GOT3 (cell line): ENCODE measurements at places on chromosomes 6 and 20.

GRCh38 chr6:133641104-133641503 is 247.8 kb upstream of the TCF21 start:
- no peak for DNase-seq

DNA sequence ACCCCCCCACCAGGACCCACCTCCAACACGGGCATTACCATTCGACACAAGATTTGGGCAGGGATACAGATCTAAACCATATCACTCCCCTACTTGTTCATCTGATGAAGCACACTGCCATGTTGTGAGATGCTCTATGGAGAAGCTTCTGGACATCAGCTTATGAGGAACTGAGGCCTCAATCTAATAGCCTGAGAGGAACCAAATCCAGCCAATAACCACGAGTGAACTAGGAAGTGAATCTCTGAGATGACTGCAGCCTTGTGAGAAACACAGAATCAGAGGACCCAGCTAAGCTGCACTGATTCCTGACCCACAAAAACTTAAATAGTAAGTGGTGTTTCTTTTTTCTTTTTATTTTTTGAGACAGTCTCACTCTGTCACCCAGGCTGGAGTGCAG is 21.6 kb upstream of the ZBTB2 start:
- no peak for DNase-seq

- DNase-seq, result no peak
Measured at GRCh38 chr6:15887491-15888461, 224.9 kb upstream of the DTNBP1 start.

- no peak for DNase-seq
Measured at GRCh38 chr6:2619651-2620050, 131.1 kb downstream of the MYLK4 start.

DNA sequence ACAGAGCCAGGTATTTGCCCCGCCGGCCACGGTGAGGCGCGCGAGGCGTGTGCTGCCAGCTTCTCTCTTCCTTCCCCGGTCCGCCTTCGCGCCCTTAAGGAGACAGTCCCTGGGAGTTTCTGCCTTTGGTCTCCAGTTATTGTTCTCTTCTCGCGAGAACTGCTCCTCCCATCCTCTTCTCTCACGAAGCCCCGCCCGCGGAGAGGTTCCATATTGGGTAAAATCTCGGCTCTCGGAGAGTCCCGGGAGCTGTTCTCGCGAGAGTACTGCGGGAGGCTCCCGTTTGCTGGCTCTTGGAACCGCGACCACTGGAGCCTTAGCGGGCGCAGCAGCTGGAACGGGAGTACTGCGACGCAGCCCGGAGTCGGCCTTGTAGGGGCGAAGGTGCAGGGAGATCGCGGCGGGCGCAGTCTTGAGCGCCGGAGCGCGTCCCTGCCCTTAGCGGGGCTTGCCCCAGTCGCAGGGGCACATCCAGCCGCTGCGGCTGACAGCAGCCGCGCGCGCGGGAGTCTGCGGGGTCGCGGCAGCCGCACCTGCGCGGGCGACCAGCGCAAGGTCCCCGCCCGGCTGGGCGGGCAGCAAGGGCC is at the start of gene MAPK14:
Gene MAPK14, plus strand, starts transcription at position 308 of the 587 bp plus-strand sequence. CDS start 350 bp downstream, outside the sequence.
- peak; percentile 95 for DNase-seq

DNA sequence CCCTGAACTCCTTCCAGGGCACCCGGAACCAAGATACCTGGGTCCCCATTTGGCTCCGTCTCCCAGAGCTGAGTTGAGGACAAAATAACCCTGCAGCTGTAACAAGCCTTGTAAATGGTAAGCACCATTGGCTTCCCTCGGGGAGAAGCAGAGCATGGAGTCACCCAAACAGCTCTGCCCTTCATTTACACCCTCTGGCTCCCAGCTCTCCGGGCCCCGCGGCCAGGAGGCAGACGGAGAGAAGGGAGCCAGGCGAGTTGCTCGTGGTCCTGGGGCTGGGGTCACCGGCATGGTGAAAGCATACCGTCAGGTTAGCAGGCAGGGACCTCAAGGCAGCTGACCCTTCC is 2.1 kb downstream of the TFEB start:
- DNase-seq, result no peak

DNA sequence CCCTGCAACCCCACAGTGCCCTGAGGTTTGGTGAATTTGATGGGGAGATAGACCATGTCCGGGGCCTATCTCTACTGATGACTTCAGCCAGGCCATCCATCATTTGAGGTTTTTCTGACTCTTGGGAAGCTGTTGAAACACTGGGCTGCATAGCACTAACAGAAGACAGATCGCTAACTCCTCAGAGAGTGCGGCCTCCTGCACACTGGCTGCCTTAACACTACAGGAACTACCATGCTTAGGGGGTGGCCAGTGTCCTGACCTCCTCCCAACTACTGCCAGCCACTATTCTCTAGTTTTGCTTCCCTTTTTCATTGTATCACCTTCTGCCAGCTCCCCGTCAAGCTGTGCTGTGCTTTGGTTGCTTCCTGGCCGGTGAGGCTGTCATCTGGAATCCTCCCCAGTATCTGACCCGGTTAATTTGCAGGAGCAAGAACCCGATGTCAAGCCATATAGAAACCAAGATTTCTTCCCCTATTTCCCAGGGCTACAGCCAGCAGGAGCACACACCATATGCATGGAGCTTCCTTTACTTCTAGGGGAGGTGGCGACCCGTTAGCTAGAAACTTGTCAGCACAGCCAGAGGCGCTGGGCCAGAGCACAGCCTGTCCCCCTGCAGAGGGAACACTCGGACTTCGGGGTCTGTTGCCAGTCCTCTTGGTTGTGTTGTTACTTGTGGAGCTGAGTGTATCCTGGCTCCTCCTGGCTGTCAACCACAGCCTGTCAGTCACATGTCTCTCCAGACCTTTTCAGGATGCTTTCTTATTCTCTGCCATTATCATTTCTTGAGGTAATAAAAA is 57.3 kb upstream of the TRAF3IP2 start:
- DNase-seq, result no peak

GRCh38 chr20:35562541-35563110 is 20.7 kb downstream of the ERGIC3 start:
- no peak for DNase-seq

DNA sequence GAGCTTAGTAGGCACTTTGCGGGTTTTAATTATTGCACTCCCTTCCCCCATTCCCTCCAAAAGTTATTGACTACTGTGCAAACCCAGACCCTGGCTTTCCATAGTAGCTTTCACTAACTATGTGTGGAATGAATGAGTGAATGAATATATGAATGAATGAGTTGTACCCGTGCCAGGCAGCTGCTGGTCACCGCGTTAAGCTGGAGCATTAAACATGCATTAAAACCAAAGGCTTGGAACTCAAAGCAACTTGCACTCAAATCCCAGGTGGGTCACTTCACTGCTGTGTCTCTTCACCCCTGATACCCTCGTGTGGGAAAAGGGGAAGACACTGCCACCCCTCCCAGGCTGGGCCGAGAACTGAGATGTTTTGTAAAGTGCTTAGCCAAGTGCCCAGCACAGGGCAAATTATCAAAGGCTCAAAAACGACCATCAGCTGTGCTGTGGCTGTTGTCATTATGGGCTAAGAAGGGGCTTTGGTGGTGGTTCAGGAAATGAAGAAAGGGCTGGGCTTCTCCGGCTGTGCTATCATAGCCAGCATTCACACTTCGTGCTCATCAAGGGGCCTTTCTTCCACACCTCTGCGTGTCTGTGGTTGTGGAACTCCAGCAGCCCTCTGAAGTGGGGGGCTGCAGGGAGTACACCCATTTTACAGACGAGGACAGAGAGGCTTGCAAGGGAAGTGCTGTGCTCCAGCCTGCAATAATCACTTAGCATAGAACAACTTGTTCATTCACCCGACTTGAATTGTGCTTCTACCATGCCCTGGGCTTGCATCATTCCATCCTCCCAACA is 60.2 kb upstream of the STX16 start:
- no peak for DNase-seq

- no peak for DNase-seq
Measured at GRCh38 chr20:25487306-25487705, 79.8 kb downstream of the GINS1 start.

DNA sequence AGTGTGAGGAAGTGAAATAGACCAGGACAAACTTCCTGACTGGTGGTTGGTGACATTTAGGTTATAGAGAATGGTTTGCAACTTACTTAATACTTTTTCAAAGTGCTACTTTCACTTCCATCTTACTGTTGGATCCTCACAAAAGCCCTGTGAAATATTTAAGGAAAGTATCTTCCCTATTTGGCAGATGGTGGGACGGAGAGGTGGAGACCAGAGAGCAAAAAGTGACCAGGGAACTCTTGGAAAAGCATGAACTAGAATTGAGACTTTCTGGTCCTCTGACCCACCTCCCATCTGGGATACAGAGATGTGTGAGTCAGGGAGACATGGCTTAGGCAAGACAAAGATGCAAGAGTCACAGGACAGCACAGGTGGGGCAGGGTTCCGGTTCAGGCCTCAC is 3.0 kb downstream of the TRIM10 start:
- no peak for DNase-seq

DNA sequence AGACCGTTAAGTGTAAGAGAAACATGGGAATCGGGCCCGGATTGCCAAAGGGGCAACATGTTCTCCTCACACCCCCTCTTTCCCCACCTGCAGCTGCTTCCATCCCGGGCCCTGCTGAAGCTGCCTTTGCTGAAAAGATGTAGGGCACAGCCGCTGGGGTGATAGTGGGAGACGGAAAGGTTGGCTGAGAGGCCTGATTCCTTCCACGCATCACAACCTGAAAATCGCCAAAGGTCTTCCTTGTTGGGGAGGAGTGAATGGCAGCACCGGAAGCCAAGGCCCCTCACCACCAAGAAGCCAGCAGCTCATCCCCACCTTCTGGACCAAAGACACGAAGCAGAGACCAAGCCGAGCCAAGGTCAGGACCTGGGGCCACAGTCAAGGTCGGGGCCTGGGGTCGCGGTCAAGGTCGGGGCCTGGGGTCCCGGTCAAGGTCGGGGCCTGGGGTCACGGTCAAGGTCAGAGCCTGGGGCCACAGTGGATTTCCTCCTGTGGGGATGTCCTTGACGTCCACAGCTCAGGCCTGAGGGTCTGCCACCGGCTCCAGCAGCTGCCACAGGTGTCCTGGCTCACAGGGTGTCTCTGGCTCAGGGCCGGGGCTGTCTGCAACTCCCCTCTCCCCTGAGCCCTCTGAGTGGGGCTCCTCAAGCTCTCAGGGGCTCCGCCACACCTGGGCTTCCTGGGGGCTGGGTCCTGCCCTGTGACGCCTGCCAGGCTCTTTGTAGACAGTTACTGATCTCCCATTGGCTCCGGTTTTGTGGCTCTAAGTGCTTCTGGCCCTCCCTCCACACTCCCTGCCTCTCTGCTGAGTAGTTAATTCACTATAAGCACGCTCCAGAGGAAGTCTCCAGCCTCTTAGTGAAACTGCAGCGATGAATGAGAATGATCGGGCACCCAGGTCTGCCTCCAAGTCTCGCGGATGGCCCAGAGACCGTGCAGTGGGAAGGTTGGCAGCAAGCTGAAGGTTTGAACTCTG is 5.5 kb upstream of the CHRNA4 start:
- DNase-seq, result no peak

- DNase-seq, result no peak
Measured at GRCh38 chr20:46849269-46849668, 45.4 kb upstream of the EYA2 start.

DNA sequence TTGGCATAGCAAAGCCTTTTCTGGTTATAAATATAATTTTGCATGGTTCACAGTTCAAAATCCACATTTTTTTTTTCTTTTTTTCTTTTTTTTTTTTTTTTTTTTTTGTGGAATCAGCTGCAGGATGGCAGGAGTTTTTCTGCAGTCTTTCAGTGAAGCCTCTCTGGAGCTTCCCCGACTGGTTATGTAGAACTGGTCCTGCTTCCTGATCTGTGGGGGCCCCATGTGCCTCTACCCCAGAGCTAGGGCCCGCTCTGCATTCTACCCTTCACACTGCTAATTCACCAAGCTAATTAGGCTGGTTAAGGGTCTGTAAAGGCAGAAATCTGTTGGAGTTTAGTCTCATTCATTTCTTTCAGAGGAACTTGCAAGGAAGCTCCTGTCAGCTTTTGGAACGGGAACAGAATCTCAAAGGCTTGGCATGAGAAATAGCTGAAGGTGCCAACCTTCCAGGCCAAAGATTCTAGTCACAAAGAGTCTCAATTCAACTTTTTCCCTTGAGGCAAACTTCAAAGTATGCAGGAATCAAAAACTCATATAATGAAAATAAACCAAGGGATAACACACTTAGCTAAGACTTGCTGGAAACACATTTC is 45.5 kb downstream of the HMGN3 start:
- no peak for DNase-seq

DNA sequence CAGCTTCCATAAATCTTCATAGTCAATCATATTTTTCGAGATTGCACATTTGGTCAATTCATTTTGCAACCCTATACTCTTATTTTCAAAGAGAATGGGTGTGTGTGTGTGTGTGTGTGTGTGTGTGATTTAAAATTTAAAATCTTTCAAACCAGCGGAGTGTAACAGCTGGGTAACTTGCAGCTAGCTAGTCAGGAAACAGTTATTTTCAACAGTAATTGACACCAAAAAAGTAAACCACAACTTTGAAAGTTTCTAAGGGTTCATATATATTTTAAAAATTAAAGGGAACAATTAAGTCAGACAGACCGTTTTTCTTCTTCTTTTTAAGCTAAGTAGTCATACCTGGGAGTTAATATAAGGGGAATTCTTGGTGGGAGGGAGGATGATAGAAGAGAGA is 57.0 kb downstream of the PRR18 start:
- DNase-seq, result no peak
